ENCODE measurements at places on chromosomes 11 and 22. TPM values are rescaled to one million over a fixed set of nuclear protein-coding genes. Genes with fewer than 3 reads are reported as not detected.

DNA sequence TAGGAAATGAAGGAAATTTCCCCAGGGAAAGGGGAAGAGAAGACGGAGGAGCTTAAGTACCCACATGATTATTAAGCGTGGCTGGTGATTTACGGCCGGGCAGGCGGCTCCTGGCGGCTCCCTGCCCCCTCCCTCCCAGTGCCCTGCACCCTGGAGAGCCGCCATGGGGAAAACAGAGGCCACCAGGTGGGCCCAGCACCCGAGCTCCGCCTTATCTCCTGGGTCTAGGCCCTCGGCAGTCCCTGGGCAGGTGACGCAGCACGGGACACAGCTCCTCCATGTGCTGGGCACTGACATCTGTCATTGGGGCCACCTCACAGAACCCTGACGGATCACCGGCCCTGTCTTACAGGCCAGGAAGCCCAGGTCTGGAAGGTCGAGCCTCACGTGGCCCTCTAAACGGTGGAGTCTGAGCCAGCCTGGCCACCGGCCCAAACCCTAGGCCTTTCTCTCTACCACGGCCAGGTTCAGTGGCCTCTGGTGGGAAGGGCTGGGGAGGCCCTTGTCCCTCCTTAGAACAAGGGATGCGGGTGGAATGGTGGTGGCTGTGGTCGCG, 60.2 kb upstream of the PPARA start:
- no peak for DNase-seq

- no peak for DNase-seq
Observed at GRCh38 chr11:98056945-98057344, 963.8 kb upstream of the CNTN5 start.

DNA sequence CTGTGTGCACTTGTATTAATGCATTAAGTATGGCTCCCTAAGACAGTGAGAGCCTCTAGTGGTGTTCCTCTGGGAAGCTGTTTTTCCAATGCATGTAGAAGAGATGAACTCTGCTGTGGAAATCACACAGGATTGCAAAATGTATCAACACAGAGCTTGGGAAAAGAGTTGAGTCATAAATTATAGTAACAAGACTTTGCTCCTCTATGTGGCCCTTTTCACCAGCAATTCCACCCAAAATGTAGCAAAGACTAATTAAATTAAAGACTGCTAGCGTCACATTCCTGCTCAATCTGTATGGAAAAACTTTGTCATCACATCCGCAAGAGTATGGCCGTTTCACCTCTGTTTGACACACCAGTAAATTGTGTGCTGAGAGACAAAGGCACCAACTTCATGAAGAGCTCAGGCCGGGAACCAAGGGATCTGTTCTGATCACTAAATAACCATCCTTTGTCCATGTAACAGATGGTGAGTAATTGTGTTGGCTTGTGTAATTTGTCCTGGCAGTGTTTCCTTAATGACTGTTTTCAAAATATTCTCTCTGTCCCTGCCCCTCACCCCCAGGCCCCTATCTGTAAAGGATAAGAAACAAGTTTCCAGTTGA, 209.2 kb upstream of the SORL1-AS1 start:
- no peak for DNase-seq

DNA sequence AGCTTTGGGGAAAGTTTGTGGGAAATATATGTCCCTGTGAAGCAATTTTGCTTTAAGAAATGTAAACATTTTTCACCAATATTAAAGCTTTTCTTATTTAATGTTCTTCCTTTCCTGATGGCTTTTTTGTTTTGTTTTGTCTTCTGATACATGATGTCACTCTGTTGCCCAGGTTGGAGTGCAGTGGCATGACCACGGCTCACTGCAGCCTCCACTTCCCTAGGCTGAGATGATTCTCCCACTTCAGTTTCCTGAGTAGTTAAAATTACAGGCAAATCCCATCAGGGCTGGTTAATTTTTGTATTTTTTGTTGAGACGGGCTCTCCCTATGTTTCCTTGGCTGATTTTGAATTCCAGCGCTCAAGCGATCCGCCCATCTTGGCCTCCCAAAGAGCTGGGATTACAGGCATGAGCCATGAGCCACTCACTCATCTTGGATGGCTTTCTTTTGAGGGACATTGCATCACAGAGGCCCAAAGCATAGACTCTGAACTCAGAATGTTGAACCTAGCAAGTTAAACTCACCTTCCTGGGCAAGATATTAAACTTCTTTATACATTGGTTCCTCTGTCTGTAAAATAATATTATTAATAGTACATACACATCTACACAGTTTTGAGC, 651 bp upstream of the CARD16 start:
- DNase-seq, result no peak

GRCh38 chr22:23147617-23148387, 2.5 kb downstream of the RAB36 start:
- DNase-seq, result no peak

- no peak for DNase-seq
Observed at GRCh38 chr11:70644343-70645060, 246.2 kb downstream of the CTTN start.

GRCh38 chr11:128832121-128832497, 35.0 kb downstream of the KCNJ1 start:
- no peak for DNase-seq

- no peak for DNase-seq
Observed at GRCh38 chr22:31104869-31105268, 2.5 kb downstream of the SELENOM start.

- no peak for DNase-seq
Observed at GRCh38 chr11:2752204-2752770, 52.5 kb upstream of the KCNQ1OT1 start.

GRCh38 chr11:121004206-121004840, 19.6 kb upstream of the TBCEL start:
- no peak for DNase-seq

GRCh38 chr22:44991218-44991617, 18.6 kb downstream of the PHF21B start:
- no peak for DNase-seq

Gene CRYAB
- total RNA-seq, result not detected

Gene ROBO4
- total RNA-seq, result not detected

All from activated CD4-positive, alpha-beta T cell treated with anti-CD3 and anti-CD28 coated beads, Interleukin-2, amount 10 ng/mL, durations not matched to agents 24 days and 14 days (primary cell).